ENCODE measurements at places on chromosomes 11 and 22.

GRCh38 chr11:64056213-64056785, 20.6 kb downstream of the FLRT1 start:
- no peak for DNase-seq

- no peak for DNase-seq
These were observed 79.5 kb upstream of the RTL6 start for GRCh38 chr22:44577391-44578109.

DNA sequence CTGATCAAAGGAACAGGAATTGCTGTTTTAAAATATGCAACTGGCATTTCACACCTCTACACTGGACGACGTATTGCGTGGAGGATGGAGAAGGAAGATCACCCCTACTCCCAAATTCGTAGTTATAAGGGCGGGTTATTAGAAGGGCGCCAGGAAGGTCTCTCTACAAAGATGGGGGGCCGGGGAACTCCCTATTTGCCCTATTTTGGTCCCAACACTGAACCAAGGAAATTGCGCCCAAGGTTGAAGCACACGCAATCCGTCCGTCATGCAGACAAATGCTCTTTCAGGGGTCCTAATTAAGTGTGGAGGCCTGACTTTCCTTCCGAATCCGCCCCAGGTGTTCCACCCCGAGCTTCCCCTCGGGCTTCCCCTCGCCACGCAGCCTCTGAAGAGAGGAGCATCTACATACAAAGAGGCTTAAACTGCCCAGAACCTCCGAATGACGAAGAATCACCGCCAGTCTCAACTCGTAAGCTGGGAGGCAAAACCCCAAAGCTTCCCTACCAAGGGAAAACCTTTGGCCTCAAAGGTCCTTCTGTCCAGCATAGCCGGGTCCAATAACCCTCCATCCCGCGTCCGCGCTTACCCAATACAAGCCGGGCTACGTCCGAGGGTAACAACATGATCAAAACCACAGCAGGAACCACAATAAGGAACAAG, 396 bp downstream of the NPAT start:
- no peak for DNase-seq

DNA sequence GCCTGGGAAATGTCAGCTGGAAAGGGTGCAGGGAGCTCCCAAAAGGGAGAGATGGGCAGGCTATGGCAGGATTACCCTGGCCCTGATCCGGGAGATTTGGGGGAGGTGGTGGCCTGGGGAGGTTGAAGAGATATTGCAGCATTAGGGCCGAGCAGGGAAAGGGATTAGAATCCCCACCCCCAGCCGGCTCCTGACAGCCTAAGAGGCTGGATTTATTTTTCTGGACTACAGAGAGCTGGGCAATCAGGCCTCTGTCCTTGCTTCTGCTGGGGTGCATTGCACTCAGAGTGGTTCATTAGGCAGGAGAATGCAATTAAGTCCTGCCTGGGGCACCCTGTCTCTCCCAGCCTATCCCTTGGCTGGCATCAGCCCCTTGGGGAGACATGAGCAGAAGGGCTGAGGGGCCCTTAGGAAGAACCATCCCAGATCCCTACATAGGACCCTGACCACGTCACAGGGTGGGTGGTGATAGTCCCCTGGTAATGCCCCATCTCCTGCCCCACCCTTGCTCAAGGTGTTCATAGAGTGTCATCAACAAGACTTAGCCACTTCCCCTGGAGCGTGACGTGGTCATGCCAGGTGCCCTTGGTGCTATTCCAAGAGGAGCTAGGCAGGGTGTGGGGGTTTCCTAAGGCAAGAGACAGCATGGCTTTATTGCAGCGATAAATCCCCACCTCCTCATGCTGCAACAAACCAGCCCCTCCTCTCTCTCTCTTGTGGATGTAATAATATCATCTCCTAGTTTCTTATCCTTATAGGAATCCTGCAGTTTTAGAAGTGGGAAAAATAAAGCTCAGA, 38.4 kb upstream of the KLHL35 start:
- no peak for DNase-seq

GRCh38 chr11:96075532-96075959, 151.6 kb upstream of the MTMR2 start:
- DNase-seq: no peak

GRCh38 chr22:20578192-20578591, 70.8 kb downstream of the MED15 start:
- no peak for DNase-seq

DNA sequence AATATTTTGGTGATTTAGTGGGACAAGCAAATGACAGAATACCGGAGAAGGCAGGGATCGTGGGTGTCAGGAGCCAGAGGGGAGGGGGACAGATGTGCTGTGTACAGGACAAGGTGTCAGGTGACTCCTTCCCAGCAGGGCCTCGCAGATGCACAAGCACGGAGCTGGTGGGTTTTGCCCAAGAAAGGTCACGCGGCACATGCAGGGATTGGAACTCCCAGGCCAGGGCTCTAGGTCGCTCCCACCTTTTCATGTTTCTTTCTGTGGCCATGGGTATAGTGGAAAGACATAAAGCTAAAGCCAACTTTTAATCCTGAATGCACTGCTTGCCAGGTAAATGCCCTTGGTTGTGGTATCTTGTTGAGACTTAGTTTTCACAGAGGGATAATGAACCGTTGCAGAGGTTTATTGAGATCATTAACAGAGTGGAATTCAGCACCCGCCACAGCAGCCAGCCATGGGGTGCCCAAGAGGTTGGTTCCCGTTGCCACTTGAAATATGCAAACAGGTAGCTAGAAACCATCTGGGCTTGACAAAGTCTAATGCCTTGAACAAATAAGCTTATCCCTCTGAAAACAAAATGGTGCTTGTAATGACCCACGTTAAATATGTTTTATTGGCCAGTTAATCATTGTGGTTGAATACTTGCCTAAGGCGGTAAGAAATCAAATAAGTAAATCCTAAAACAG, 10.1 kb downstream of the C22orf23 start:
- no peak for DNase-seq

GRCh38 chr11:94553938-94554337, 10.2 kb downstream of the FUT4 start:
- peak; percentile 63 for DNase-seq

DNA sequence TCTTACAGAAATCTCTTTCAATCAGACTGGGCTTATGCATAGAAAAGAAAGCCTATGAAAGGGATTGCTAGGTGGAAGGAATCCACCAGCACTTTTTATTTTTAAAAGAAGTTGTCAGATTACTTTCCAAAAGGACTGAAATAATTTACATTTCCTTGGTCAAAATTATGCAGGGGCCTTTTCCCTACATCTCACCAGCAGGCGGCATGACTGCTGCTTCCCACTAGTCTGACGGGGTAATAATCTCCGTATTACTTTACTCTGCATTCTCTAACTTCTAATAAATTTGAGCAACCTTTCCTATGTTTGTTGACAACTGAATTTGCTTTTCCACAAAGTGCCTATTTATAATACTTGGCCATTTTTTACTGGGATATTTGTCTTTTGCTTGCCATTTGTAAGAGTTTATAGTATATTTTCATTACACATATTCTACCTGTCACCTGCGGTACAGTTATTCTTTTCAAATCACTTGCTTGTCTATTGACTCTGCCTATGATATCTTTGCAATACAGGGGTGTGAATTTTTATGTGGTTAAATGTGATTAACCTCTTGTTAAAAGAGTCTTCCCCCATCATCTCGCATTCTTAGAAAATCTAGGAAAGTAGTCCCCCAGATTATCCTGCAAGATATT, 51.9 kb upstream of the USP47 start:
- no peak for DNase-seq

DNA sequence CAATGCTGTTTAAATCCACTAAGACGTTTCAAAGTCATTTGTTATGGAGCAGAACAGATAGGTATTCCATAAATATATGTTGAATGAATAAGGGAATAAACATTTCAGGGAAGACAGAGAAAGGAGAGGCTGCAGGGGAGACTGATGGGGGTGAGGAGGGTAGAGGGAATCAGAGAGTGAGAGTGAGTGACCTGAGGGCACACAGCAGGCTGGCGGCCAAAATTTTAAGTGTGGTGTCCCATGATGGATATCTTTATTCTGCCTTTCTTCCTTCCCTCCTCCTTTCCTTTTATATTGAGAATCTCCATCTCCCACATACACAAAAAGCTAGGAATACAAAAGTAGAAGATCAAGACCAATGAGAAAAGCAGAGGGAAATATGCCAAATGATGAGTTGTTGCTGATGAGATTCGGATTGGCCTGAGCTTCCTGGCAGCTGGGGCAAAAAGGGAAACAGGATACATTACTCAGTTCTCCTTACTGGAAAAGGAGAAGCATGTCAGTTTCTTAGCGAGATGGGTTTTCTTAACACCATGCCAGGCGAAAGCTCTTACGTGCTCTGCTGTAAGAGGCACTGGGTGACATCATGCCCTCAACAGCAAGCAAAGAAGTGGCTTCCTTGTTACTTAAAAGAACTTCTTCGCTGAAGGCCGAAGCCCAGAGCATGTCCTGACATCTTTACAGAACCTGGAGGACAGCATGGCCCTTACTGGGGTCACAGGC, 11.2 kb upstream of the CYTH4 start:
- DNase-seq: peak; percentile 39

DNA sequence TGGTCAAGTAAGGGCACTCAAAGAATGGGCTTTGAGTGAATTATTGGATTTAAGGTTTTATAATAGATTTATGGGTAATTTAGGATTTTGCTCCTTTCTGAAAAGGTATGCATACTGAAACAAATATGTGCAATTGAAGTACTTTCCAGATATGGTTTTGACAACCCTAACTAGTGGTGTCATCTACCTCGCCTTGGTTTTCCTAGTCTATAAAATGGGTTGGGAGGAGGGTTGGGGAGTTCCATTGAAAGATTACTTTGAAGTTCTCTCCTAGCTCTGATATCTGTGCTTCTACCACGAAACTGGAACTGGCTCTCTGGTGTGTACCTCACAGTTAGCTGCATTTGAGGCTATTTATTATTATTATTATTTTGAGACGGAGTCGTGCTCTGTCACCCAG, 431 bp upstream of the SPTBN2 start:
- DNase-seq: no peak

- peak; percentile 63 for DNase-seq
These were observed 34.5 kb downstream of the COMMD9 start for GRCh38 chr11:36254713-36255112.

- no peak for DNase-seq
These were observed 7.1 kb downstream of the SSH3 start for GRCh38 chr11:67310246-67311050.

DNA sequence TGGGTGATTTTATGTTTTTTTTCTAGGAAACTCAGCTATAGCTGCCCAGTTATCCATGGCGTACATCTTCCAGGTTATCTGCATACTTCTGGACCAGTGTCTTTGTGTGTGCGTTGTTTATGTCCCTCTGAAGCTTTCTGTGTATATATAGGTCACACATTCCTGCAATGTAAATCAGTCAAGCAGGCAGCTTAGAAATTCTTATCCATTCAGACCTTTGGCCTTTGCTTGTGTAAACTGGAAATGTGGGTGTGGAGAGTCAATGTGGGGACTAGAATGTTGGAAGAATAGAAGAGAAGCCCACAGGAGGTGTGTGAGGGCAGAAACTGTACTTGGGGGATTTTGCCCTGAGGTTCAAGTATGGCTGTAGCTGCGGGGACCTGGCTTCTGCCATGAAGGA, 51.7 kb downstream of the BARX2 start:
- no peak for DNase-seq

GRCh38 chr11:118633979-118634378, 26.6 kb downstream of the PHLDB1 start:
- no peak for DNase-seq

GRCh38 chr11:73406131-73406530, 29.9 kb downstream of the RELT start:
- no peak for DNase-seq

- DNase-seq: no peak
These were observed 10.3 kb downstream of the CBX7 start for GRCh38 chr22:39142088-39142680.

GRCh38 chr11:125165843-125166763, 1.6 kb downstream of the PKNOX2 start:
- no peak for DNase-seq

GRCh38 chr11:57644748-57645688, 4.7 kb downstream of the YPEL4 start:
- DNase-seq: peak; percentile 73

GRCh38 chr11:122671400-122671891, 15.9 kb downstream of the UBASH3B start:
- peak; percentile 44 for DNase-seq

GRCh38 chr11:26742966-26743365, 21.1 kb upstream of the SLC5A12 start:
- no peak for DNase-seq

- no peak for DNase-seq
These were observed 644 bp upstream of the NAALAD2 start for GRCh38 chr11:90133560-90134477.

- DNase-seq: no peak
These were observed 129.0 kb downstream of the CRYBB2 start for GRCh38 chr22:25348391-25348790.

DNA sequence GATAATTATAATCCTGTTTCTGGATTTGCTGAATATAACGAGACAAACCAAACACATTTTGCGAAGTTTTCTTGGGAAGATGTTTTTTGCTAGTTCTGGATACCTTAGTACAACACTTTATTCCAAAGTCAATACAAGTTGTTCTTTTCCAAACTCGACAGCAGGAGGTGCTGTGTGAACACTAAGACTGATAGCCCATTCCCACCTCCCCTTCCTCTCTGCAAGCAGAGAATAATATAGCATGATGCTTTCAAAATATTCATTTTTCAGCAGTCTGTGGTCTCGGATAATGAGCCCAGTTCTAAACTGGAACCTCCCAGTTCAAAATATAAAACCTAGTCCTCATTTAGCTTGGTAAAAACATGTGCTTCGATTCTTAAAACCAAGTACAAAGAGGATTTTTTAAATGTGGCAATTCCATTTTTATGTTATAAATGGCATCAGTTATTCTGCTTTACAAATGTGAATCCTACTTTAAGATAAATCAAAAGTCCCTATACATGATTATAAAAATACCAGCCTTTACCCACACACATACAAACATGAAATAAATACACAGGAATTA, 129.1 kb downstream of the DCDC1 start:
- peak; percentile 27 for DNase-seq

DNA sequence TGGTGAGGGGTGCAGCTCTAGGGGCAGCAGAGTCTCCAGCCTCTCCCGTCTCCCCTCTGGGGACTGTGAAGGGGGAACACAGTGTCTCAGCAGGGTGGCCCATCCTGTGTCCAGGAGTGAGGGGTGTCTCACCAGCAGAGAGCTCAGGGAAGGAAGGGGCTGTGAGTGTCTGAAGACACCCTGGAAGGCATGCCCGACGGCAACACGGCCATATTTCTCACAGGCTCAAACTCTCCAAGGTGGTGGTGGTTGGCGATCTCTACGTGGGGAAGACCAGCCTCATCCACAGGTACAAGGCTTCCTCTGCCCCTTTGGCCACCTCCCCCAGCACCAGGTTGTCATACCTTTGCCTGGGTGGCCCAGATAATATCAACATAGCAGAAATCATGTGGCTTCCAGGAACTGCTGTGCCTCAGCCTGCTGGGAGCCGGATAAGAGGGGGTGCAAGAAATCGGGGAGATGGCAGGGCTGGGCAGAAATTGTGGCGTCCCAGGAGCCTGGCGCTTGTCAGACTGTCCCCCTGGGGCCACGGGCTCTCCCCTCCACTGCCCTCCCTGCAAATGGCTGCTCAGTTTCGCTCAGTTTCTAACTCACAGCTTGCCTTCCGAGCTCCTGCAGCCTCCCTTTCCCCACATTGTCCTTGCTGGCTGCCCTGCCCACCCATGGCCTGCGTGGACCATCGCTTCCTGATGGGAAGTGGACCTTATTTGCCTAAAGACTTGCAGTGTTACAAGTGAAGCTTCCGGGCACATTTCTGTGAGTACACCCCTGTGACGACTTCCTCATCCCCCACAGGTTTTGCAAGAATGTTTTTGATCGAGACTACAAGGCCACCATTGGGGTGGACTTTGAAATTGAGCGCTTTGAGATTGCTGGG, 7.2 kb downstream of the RAB36 start:
- DNase-seq: no peak

Measured in EL (cell line).